Fibroblast of villous mesenchyme (primary cell): ENCODE measurements at places on chromosomes 6 and 20. TPM values are rescaled to one million over a fixed set of nuclear protein-coding genes. Genes with fewer than 3 reads are reported as not detected.
A peak's percentile ranks its signal among the peaks of the same experiment; 100 is the strongest.

KCNK15 gene
- total RNA-seq: 0.32 and 1.7 TPM in 2 replicates

CEBPB gene
- total RNA-seq: 70.4 and 71.5 TPM in 2 replicates

PMEPA1 gene
- total RNA-seq: 0.86 and 2.9 TPM in 2 replicates

RSPO3 gene
- total RNA-seq: 0.32 and 4.7 TPM in 2 replicates

SLC12A5 gene
- under 0.01 TPM in 2 replicates for total RNA-seq

- no peak for DNase-seq
These were observed 19.7 kb upstream of the TAGAP start for GRCh38 chr6:159064477-159064876.

- DNase-seq: no peak
These were observed 15.4 kb downstream of the FKBP1A start for GRCh38 chr20:1377341-1377871.

GRCh38 chr6:131854803-131855202 is 47.0 kb downstream of the ENPP1 start:
- DNase-seq: no peak

- DNase-seq: no peak
These were observed 35.3 kb downstream of the GRM4 start for GRCh38 chr6:34110610-34111009.

- no peak for DNase-seq
These were observed 213.1 kb downstream of the ATXN1 start for GRCh38 chr6:16548121-16548520.

DNA sequence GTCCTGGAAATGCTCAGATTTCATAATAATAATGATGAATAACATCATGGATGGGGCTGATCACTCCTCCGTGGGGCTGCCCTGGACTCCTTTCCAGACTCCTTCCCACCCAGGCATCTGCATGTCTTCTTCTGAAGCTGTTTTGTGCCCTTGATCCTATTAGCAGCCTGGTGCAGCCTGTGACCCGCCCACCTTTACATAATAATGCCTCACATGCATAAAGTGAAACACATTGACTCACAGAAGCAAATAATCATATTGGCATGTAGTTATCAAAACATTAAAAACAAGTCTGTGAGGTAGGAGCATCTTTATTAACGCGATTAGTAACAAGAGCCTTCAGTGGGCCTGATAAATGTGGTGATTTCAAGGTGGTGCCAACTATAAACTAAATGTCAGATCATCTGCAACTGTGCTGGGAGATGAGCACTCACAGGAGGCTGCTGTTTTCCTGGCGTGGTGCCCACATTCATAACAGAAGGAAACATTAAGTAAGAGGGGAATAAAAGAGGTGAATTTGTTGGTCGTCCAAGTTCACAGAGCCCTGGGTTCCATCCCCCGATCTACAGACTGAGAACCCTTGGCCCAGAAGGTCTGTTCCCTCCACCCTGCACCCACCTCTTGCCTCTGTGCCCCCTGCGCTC is 344.7 kb downstream of the CDH4 start:
- DNase-seq: peak; percentile 3

GRCh38 chr6:131545317-131545716 is 27.7 kb upstream of the ARG1 start:
- DNase-seq: no peak

DNA sequence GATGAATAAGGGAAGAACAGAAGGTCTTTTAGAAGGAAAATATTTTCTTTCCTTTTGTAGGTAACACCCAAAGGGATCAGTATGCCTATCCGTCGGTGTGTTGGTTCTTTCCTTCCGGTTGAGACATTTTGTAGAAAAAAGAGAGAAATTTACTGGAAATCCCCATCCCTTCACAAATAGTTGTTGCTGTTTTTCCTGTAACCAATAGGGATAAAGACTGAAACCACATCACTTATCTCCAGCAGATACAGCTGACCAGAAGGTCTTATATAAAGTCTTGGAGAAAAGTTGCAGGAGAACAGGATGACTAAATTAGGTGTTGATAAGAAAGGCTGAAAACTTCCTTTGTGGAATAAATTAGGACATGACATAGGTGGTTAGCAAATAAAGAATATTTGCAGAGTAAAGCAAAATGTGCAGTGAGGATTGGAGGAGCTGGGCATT is 14.8 kb upstream of the HLA-DRB1 start:
- peak; percentile 25 for DNase-seq

- DNase-seq: no peak
These were observed 83.7 kb upstream of the TRAF3IP2 start for GRCh38 chr6:111689419-111689818.

DNA sequence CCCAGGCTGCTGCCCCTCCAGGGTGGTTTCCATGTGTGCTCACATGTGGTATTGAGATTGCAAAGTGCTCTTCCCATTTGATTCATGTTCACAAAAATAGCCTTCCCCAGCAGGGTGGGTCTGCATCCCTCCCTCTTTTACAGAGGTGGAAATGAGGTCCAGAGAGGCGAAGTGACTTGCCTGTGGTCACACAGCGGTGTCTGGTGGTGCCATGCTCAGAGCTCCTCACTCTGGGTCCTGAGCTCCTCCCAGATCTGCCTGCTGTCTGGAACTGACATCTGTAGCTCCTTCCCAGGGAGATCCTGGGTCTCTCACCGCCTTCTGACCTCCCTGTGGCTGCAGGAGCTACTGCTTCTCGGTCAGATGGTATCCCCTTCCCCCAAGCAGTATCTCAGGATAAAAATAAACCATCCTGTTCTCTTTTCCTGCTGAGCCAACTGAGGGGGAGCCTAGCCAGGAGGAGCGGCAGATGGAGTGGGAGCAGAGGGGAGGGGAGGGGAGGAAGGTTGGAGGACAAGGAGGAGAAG is 11.9 kb downstream of the CD40 start:
- no peak for DNase-seq
